Activated CD4-positive, CD25-positive, alpha-beta regulatory T cell treated with anti-CD3 and anti-CD28 coated beads, Interleukin-2, amount 50 U/mL, for 24 hours (primary cell): ENCODE measurements at places on chromosomes 16 and 17.

- ATAC-seq = no peak
Measured at GRCh38 chr17:62591333-62591732, 36.1 kb upstream of the MRC2 start.

DNA sequence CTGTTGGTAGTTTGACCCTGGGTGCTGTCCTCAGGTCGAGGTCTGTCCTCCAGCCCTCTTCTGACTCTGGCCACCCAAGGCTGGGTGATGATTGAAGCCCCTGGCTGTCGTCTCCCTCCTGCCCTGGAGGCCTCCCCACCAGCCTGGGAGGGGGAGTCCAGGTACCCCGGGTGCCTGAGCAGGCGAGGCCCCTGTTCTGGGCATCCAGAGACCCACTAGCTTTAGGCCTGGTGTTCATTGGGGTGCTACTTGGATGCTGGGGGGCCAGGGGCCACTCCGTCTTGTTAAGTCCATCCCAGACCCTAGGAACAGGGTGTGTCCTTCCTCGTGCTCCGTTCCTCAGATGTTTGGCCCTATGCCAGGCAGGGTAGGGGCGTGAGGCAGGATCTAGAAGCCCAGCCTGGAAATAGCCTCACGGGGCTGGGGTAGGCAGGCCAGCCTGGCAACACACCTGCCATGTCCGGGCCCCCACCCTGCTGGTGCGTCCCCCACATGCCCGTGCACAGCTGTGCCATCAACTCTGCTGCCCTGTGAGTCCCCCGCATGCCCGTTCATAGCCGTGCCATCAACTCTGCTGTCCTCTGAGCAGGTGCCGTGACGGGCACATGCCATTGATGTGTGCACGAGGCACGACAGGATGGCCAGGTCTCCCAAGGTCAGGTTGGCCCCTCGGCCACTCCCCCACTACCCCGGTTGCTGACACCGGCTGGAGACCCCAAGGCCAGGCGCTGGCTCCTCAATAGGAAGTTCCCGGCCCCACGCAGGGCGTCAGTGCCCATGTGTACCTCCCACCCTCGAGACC, 36.9 kb downstream of the GINS2 start:
- ATAC-seq = no peak

- ATAC-seq = no peak
Measured at GRCh38 chr17:57487573-57487972, 231.2 kb downstream of the MSI2 start.

GRCh38 chr16:11067697-11068141, 123.4 kb downstream of the CLEC16A start:
- no peak for ATAC-seq

DNA sequence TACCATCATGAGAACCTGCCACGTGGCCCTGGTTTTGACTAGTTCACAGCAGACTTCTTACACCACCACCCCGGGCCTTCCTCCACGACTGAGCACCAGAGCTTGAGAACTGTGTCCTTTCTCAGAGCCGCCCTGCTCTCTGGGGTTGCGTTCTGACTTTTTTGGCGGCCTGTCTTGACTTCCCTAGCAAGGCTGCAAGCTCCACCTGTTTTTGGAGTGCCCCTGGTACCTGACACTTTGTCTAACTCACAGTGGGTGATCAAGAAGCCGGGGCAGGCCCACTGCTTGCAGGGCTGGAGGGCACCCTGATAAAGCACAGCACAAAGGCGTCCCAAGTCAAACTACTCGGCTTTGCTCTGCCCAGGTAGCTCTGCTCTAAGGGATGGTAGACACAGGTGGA, 154.3 kb downstream of the SDK2 start:
- ATAC-seq = no peak

DNA sequence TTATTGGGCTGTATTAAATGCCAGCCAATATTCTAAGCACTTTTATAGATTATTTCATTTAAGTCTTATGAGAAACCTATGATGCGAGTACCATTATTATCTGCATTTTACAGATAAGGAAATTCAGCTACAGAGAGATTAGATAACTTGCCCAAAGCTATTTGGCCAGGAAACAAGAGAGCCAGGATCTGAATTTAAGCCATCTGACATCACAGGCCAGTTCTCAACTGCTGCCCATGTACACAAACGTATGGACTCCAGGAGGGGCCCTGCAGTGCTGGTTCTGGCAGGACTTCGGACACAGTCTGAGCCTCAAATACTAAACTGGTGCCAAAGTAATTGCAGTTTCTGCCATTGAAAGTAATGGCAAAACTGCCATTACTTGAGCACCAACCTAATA, 40.2 kb downstream of the CPPED1 start:
- ATAC-seq = no peak

DNA sequence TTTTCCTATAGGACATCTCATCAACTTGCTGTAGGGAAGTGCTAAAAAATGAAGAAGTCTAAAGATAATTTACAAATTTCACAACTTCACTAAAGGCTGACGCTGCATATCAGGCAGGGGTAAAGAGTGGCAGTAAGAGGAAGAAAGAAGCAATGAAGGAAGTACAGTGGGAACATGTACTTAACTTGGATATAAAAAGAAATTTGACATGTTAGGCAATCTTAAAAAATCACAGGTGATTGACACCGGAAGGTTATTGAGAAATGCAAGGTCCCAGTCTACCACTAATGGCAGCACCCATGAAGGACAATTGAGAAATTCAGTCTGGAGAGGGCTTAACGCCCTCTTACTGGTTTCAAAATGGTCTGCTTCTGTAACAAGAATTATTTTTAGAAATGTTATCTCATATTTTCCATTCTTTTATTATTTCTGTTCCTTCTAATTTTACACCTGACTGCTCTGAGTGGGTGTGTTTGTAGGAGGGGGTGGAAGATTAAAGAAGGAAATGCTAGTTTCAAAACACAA, 358.1 kb downstream of the KCNJ2 start:
- ATAC-seq = no peak
